Stimulated activated CD4-positive, alpha-beta T cell treated with anti-CD3 and anti-CD28 coated beads, Interleukin-1b, Interleukin-23, amount 100 ng/mL, for 1 hour (primary cell): ENCODE measurements at places on chromosomes 3 and 15.

- no peak for DNase-seq
These were observed 66.5 kb upstream of the SH3GL3 start for GRCh38 chr15:83380682-83381081.

DNA sequence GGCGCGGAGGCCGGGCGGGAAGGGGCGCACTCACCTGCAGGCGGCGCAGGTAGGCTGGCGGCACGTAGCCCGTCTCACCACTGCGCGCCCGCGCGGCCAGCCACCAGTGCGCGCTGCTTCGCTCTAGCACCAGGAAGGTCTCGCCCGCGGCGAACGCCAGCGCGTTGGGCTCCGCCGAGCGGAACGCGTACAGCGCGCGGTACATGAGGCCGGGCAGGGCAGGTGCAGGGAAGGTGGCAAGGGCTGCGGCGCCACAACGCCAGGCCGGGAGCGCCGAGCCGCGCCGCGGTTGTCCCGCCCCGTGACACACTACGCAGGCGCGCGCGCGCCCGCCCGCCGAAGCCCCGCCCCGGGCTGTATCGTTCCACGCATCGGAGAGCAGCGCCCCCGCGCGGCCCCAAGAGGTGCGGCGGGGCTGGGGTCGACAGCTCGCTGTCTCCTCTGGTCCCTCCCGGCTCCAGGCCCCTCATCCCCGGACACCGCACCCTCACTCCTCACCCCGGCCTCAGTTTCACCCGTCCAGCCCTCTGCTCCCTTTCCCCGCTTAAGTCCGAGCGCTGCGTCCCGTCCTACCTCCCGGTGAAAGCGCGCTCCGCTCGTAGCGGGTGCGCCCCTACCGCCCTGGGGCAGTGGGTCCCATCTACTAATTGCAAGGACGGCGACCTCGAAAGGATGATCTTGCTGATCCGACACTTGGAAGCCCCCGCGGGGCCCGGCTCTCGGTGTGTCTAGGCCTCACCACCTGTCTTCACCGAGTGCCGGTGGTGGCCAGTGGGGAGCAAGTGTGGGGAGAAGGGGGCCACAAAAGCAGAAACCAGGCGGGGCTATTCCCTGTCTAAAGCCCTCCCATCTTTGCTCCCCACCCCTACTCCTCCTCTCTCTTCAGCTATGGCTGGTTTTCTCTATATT, at the start of gene NCKIPSD:
NCKIPSD (minus strand) TSS at position 313 of the 909 bp plus-strand sequence; CDS start at position 205, 108 bp downstream.
- peak; percentile 77 for DNase-seq

DNA sequence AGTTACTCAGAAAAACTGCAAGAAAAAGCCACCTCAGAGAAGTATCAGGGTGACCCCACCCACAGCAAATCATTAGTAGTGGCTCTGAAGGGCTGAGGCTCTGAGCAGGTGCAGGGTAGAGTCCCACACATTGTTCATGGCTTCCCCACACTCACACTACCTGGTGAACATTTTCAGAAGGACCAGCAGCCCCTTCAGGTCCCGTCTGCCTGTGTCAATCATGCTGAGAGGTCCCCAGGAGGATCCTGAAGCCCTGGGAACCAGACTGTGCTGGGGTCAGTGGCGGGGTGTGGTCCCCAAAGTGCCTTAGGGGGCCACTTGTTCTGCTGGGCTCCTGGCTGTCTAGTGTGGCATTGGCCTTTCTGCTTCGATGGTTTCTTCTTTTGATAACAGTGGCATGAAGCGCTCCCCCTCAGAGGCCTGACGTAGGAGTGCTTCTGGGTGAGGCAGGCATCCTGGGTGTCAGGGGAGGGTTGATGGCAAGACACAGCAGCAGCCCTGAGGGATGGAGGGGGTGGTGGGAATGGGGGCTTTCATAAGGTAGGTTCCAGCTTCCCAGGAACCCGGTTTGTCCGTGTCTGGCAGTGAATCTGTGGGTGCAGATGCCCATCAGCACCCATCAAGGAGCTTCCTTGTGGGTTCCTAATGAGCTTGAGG, 19.0 kb upstream of the FANCD2 start:
- no peak for DNase-seq

DNA sequence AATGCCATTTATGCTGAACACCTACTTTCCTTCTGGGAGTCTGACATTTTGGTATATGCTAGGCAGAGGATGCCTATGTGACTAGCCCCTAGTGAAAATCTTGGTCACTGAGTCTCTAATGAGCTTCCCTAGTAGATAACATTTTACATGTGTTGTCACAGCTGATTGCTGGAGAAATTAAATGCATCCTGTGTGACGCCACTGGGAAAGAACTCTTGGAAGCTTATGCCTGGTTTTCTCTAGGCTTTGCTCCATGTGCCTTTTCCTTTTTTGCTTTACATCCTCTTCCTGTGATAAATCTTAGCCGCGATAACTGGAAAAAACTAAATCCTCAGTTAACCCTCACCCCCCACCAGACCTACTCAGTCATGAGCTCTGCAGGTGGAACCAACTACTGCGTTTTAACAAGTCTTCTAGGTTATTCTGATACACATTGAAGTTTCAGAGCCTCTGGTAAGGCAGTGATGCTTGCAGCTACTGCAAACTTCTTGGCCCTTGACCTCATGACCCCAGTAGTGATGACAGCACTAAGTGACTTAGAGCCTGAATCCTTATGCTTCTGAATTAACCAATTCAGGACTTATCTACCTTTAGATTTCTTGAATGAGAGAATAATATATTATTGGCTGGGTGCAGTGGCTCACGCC, 292.4 kb upstream of the SOX14 start:
- DNase-seq: no peak

DNA sequence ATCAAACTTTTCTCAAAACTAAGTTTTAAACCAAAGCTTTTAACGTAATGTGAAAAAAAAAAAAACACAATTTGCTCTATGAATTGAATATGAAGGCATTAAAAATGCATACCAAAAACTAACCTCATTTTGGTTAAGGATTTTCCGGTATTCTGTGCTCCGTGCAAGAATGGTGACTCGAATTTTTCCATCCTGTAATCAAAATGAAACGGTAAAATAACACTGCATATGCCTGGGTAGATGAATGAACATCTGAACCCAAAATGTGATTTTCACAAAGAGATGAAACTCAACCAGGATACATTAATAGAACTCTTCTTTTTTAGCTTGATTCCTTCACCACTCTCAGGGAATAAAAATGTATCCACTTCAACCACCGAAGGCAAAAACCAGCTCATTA, 26.2 kb downstream of the EOGT start:
- no peak for DNase-seq

DNA sequence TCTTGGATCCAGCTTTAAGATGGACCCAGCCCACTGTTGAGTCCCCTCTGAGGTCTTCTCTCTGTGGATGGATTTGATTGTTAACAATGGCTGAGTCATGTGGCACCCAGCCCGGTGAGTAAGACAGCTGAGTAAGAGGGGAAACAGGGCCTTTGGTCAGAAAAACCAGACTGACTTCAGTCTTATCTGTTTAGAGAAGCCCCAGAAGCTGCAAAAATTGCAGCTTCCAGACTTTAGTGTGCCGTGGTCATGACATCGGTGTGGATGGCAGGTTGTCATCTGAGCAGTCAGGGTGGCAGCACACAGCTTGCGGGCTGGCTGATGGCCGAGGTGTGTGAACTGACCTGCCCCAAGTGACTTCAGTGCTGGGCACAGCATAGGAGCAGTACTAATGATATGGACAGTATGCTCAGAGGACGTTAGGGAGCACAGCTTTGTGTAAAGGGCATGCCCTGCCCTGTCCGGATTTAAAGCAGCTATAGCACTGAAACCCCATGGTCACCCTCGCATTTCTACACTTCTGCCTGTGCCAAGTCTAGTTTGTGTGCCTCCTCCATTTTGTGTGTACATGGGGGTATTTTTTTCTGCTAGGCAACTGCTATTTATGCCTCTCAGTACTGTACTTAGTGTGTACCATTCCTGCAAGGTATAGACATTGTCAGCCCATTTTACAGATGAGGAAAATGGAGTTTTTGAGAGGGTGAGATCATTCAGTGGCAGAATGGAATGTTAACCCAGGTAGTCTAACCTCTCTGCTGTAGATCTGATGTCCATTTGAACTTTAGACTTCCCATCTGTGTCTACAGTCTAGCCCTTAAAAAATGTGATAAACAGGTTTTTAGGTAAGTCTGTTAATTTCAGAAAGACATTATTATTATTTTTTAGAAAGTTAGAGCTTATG, 44.4 kb downstream of the FLNB start:
- DNase-seq: no peak

DNA sequence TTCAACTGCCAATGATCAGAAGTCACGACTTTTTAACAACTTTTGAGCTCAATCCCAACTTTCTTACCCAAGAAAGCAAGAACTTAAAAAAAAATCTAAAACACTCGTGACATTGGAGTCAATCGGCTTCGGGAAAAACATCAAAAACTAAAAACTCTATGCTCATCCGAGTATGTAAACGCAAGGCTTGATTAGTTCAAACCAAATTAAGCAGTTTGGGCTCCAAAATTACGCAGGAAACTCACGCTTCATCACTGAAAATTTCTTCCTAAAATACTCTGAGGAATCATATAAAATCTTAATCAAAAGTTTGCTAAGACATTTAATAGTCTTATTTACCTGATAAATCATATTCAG, 1.6 kb downstream of the TRA2B start:
- DNase-seq: no peak

- DNase-seq: no peak
These were observed 9.2 kb downstream of the PTX3 start for GRCh38 chr3:157445857-157446256.

GRCh38 chr3:6248528-6248927, 612.4 kb upstream of the GRM7 start:
- no peak for DNase-seq

- DNase-seq: no peak
These were observed 10.4 kb downstream of the PTPRG start for GRCh38 chr3:61571516-61572336.

DNA sequence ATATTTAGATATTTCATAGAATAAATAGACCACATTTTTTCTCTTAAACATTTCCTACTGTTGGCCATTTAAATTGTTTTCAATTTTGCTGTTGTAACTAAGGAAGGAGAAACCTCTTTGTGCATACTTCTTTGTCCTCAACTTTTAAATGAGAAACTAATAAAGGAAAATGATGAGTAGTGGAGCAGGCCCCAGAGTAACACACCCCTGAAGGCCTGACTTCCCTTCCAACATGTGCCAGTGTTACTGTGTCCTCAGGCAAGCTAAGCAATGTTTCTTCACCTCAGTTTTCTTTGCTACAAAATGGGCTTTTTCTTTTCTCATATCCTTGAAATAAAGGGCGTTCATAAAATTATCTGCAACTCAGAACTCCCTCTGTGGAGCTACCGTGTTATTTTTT, 53.7 kb downstream of the RPL22L1 start:
- no peak for DNase-seq

DNA sequence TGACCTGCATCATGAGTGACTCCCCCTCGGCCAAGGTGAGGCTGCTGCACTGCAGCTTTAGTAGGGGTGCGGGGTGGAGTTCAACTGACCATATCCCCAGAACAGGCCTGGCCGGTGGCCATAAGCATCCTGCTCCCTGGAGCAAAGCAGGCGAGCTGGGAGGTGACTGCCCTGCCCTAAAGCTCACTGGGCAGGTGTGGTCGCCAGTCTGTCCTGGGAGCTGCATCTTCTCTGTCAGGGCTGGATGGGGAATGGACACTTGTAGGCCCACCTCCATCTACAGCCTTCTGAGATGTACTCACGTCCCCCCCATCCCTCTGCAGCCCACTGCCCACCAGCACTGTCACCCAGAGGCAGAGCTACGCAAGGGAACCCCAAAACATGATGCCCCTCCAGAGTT, 14.5 kb downstream of the NBEAL2 start:
- no peak for DNase-seq

- DNase-seq: no peak
These were observed 122.4 kb downstream of the FOXP1 start for GRCh38 chr3:71461114-71461513.

- DNase-seq: no peak
These were observed 55.0 kb upstream of the ARHGEF3 start for GRCh38 chr3:56856752-56857151.

GRCh38 chr3:41768363-41768762, 193.5 kb downstream of the ULK4 start:
- DNase-seq: no peak

DNA sequence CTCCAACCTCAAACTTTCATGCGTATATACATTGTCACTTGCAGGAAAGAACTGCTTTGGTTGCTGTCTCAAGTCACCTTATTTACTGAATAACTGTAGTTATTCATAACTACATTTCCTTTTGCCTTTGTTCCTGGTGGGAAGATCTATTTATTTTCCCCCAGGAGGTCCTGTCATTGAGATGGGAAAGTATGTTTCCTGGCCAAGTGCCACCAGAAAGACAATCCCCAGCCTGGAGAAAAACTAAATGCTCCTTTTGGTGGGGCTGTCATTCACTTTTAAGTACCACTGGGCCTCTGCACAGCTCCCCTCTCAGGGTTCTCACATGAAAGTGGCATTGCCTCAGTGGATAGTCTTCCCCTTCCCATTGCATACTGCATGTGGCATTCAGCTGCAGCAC, 59.8 kb downstream of the LRRC3B start:
- DNase-seq: no peak

DNA sequence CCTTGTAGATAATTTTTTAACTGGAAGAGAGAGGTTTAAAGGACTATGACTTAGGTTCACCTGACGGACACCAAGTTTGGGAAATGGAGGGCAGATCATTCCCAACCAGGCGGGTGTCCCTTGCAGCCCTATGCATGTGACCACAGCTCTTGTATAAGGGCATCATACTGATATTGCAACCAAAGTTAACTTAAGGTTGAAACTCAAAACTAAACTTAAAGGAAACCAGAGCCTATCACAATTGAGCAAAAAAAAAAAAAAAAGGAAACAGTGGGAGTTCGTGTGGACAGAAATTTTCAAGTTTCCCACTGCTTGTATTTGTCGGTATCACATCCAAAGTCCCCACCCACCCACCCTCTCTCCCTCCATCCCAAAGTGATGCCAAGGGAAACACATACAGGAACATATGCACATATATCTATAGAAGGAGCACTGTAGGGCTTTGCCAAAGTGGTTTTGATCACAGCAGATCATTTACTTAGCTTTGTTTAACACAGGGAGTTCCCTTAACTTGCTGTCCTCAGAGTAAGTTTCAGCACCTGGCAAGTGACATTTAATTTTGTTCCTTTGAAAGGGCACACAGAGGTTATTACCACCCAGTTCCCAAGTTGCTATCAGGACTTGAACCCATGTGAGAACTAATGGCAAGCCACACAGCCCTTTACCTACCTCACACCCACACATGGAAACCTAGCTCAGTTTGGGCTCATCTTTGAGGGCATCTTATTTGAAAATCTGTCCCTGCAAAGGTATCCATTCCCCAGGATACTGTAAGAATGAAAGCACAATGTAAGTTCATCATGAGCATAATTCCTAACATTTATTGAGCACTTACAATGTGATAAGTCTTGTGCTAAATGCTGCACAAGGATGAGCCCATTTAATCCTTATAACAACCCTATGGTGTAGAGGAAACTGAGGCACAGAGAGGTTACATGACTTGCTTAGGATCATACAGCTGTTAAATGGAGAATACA, 204.5 kb upstream of the CMC1 start:
- DNase-seq: no peak

GRCh38 chr3:59981377-59981776, 931.6 kb upstream of the CFAP20DC start:
- no peak for DNase-seq

GRCh38 chr3:23704298-23704697, 101.5 kb upstream of the UBE2E1 start:
- DNase-seq: no peak

- DNase-seq: no peak
These were observed 52.3 kb downstream of the PCSK6 start for GRCh38 chr15:101437209-101437608.

- no peak for DNase-seq
These were observed 299.8 kb upstream of the GPR149 start for GRCh38 chr3:154729741-154730140.
